ENCODE measurements at places on chromosomes 13 and 19. TPM values are rescaled to one million over a fixed set of nuclear protein-coding genes. Genes with fewer than 3 reads are reported as not detected.

Gene ZNF610
- 0.74 TPM for total RNA-seq

Gene CACNG7
- not detected for total RNA-seq

Gene LGI4
- total RNA-seq = not detected

Gene ANGPTL8
- total RNA-seq = not detected

Gene RGCC
- total RNA-seq = 9.0 TPM

Gene SLC46A3
- total RNA-seq = 6.5 TPM

Gene ZNF541
- total RNA-seq = not detected

Gene CAPN12
- 3.6 TPM for total RNA-seq

Gene ZNF837
- total RNA-seq = 0.86 TPM

Gene AP2S1
- total RNA-seq = 94.3 TPM

Gene KLK2
- not detected for total RNA-seq

Gene TNFSF13B
- total RNA-seq = 4.0 TPM

Gene TMEM59L
- total RNA-seq = not detected

Gene PSG1
- total RNA-seq = not detected

Gene C5AR2
- 0.19 TPM for total RNA-seq

Gene C19orf38
- 12.0 TPM for total RNA-seq

Gene SBSN
- not detected for total RNA-seq

Gene ADGRE1
- 2.0 TPM for total RNA-seq

Gene NALCN
- total RNA-seq = not detected

Gene CBY2
- not detected for total RNA-seq

Gene DIRAS1
- total RNA-seq = not detected

Gene SIGLEC5
- 0.22 TPM for total RNA-seq

Gene IGFL2
- not detected for total RNA-seq

Gene TMEM238
- 8.3 TPM for total RNA-seq

Gene KLK4
- not detected for total RNA-seq

Gene ALG11
- total RNA-seq = 39.8 TPM

Gene URAD
- total RNA-seq = not detected

Gene USHBP1
- total RNA-seq = not detected

Gene ZIC2
- total RNA-seq = 3.4 TPM

Gene CD209
- not detected for total RNA-seq

Gene ATXN8OS
- not detected for total RNA-seq

Gene ZNF491
- total RNA-seq = 1.7 TPM

Gene KLK7
- not detected for total RNA-seq

Gene CEACAM7
- not detected for total RNA-seq

Gene GRK1
- total RNA-seq = 0.14 TPM

Gene KLK15
- not detected for total RNA-seq

Gene LRFN3
- 4.6 TPM for total RNA-seq

Gene MAST1
- total RNA-seq = 0.31 TPM

Gene OR7C1
- total RNA-seq = not detected

Gene CEACAM4
- total RNA-seq = not detected

Gene ZNF414
- 15.5 TPM for total RNA-seq

Gene CARM1
- 48.4 TPM for total RNA-seq

Gene KANK3
- 1.5 TPM for total RNA-seq

Gene IGFL1
- not detected for total RNA-seq

Gene CACNG6
- total RNA-seq = 0.53 TPM

Gene ASF1B
- total RNA-seq = 48.2 TPM

Gene NRTN
- total RNA-seq = not detected

Gene IL4I1
- 15.1 TPM for total RNA-seq

Gene MRPL4
- total RNA-seq = 79.1 TPM

Gene ZNF582
- total RNA-seq = 3.4 TPM

Gene TMPRSS9
- total RNA-seq = not detected

Gene SAMD4B
- 95.5 TPM for total RNA-seq

All from natural killer cell treated with Interleukin-12 subunit alpha and Interleukin-12 subunit beta and Interleukin-15 and Interleukin-18, amount 100 ng/mL, for 72 hours (primary cell).